NB4 (cell line): ENCODE measurements at places on chromosomes 6 and 20.
A peak's percentile ranks its signal among the peaks of the same experiment; 100 is the strongest.

DNA sequence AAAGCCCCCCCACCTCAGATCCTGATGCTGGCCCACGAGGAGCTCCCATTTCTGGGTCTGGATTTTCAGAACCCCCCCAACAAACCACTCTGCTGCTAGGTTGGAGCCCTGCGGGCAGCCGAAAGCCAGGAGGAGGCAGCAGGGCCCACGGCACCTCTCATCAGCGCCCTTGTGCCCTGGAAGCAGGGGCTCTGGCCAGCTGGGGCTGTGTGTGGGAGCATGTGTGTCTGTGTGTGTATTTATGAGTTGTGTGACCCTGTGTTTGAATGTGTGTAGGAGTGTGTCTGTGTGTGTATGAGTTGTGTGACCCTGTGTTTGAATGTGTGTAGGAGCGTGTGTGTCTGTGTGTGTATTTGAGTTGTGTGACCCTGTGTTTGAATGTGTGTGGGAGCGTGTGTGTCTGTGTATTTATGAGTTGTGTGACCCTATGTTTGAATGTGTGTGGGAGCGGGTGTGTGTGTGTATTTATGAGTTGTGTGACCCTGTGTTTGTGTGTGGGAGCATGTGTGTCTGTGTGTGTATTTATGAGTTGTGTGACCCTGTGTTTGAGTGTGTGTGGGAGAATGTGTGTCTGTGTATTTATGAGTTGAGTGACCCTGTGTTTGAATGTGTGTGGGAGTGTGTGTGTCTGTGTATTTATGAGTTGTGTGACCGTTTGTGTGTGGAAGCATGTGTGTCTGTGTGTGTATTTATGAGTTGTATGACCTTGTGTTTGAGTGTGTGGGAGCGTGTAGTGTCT is 18.9 kb downstream of the SLC17A9 start:
- no peak for DNase-seq

- peak; percentile 30 for DNase-seq
Measured at GRCh38 chr6:5287205-5287965, 26.1 kb downstream of the FARS2 start.

- no peak for DNase-seq
Measured at GRCh38 chr20:45179166-45179565, 4.5 kb downstream of the PI3 start.

DNA sequence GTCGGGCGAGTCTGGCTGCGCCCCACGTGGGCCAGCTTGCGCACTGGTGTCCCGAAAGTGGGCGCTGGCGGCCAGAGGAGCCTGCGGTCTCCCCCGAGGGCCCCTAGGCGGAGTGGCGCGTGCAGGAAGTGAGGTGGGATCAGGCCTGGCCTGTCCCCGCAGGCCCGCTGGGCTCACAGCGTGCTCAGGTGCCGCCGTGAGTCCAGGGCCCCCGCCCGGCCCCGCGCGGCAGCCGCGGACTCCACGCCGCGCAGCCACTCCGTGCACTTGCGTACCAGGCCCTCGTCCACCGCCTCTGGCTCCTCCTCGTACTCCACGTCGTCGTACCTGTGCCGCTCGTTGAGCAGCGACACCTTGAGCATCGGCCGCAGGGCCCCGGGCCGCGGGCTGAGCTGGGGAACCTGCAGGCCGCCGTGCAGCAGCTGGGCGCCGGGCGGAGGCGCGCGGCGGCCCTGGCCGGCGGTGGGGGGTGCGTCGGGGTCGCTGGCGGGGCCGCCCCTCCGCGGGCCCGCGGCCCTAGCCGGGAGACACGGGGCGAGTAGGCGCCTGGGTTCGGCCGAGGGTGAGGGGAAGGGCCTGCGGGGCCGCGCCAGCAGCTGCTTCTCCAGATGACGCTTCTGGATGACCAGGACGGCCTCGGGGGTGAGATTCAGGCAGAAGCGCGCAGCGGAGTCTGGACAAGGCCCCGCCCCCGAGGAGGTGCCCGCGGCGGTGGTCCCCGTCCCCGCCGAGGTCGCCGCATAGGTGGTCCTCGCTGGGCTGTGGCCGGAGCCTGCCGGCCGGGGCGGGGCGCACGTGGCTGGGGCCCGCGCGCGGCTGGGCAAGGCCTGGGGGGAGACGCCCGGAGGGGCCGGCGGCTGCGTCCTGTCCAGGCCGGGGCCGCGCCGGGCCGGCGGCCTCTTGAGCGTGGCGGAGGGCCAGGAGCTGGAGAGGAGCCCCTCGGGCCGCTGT is 835 bp downstream of the PRR18 start:
- no peak for DNase-seq

GRCh38 chr20:34875642-34876405 is 588 bp upstream of the ACSS2 start:
- peak; percentile 98 for DNase-seq

- no peak for DNase-seq
Measured at GRCh38 chr6:71393471-71393870, 104.9 kb downstream of the OGFRL1 start.
